CD4-positive, alpha-beta T cell treated with Interleukin-1 beta for 1 hour (primary cell): ENCODE measurements at places on chromosomes 5 and 9.

DNA sequence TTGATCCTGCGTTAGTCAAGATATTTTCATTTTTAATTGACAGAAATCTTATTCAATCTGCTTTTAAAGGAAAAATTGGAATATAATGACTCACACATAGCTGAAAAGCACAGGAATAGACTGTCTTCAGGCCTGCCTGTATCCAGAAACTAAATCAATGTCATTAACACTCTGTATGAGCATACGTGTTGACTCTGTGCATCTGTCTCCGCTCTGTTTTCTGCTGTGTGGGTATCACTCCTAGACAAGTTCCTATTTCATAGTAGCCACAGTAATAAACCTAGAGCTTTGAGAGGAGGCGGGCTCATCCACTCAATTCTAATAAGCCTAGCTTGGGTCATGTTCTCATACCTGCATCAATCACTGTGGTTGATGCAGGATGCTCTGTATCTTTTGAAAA, 267.6 kb downstream of the KCTD16 start:
- DNase-seq: no peak

DNA sequence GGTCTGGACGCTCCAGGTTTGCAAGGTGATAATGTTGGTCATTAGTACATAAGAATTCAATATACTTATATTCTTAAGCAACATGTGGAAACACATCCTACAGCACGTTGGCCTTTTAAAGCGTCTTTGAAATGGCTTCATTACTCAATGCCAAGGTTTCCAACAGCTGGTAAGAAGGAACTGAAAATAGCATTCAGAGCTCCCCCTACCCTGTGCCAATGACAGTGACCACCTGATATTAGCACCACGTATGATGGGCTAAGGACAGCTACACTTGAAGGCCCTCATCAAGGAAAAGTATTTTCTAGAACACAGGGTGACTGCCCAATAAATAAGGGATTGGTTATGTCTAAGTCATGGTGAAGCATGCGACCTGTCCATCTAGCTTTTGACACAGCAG, 9.9 kb downstream of the ZNF622 start:
- no peak for DNase-seq

DNA sequence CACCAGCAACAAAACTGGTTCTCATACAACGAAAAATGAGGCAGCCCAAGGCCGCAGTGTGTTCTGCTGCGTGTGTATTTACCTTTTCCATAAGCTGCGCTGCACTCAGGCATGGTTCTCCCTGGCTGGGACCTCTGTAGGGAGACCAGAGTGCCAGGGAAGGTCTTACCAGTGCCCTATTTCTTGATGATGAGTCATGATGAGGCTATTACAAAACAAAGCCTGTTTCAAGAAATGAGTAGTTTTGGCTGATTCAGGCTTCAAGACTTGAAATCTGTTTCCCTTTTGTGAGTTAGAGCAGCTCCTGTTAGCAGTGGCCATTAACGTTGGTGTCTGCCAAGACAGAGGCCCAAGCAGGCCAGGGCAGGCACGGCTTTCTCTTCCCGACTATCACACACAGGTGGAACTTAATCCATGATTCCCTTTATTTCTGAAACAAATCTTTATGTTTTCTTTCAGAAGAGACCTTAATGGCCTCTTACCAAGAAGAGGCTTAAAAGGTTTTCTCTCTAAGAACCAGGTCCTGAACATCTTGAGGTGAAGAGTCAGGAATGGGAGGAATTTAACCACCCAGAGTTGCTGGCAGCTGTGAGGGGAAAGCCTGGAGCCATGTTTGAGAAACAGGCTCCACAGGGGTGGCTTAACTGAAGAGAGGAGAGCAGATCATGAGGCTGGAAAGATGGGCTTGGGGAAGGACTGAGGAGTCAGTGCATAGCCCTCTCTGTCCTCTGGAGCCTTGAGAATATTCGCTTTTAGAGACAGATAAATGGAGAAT, 41.4 kb upstream of the TIFAB start:
- no peak for DNase-seq

GRCh38 chr5:148831590-148832565, 5.5 kb downstream of the ADRB2 start:
- DNase-seq: no peak

DNA sequence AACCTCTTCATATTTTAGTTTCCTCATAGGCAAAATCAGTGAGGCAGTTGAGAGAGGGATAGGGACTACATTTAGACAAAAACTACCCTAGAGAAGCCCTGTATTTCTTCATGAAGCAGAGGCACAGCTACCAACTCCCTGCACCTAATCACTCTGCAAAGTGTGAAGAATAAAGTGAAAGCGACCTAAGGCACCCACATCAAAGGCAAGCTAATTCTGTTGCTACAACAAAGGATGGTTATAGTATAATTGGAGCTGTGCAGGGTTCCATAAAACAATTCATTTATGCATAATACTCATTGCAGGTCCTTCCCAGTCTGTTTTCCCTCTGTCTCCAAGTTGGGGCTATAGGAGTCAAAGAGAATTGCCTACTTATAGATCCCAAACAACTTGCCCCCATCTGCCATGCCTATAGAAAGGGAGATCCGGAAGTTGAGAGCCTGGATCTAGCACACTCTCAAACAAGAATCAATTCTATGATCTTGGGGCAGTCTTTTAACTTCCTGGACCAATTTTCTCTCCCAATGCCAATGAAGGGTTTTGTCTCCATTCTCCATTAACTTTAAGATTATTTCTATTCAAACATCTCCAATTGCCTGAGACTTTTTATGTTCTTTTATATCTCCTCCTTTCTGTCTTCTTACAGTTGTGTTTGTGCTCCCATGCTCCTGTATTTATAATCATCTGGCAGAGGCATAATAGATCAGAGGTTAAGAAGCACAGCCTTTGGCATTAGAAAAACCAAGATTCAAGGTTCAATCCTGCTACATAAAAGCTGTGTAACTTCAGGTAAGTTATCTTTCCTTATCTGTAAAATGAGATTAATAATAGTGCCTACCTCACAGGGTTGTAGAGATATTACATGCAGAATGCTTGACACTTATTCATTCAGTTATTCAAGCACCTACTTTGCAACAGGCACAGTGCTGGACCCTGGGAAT, 56.0 kb upstream of the PTGER4 start:
- peak; percentile 49 for DNase-seq

GRCh38 chr9:113964495-113965170, 88.5 kb downstream of the ZNF618 start:
- no peak for DNase-seq

- DNase-seq: no peak
Measured at GRCh38 chr9:93057042-93057702, 1.3 kb upstream of the SUSD3 start.

GRCh38 chr9:36873247-36873875, 160.7 kb downstream of the PAX5 start:
- DNase-seq: peak; percentile 71

DNA sequence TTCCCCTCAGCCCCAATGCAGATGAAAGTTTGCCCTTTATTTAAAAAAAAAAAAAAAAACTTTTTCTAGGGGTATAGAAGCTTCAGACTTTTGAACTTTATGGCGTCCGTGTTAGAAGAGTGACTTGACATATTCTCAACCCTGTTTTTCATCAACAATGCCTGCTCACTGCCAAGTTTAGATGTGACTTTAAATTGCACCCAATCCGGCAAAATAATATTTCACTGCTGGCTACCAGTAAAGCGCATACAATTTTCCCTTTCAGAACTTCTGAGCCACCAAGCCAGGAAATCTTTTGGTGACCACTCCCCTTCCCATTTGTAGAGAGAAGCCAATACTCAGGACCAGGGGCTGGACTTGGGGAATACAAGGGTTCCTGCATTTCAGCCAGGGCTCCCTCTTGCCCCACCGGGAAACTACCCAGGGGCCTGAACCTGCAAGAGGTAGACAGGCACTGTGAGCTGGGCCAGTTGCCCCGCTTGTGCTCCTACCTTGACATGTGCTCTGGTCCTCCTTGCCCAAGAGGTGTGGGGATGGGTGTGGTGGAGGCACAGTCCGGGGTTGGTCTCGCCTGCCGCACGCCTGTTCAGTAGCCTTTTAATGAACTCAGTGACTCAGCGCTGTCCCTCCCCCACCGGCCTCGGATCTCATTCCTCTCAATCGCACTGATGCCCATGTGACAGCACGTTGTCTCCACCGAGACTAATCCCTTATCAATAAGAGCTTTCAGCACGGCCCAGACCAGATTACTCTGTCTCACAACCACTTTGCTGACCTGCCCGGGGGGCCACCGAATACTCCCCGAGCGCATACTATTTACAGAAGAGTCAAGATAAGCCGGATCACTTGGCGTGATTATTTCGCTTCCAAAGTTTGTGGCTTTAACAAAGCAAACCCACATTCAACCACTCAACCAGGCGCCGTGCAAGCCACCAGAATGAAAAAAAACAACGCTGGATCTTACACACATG, 226.4 kb downstream of the DCP2 start:
- no peak for DNase-seq

DNA sequence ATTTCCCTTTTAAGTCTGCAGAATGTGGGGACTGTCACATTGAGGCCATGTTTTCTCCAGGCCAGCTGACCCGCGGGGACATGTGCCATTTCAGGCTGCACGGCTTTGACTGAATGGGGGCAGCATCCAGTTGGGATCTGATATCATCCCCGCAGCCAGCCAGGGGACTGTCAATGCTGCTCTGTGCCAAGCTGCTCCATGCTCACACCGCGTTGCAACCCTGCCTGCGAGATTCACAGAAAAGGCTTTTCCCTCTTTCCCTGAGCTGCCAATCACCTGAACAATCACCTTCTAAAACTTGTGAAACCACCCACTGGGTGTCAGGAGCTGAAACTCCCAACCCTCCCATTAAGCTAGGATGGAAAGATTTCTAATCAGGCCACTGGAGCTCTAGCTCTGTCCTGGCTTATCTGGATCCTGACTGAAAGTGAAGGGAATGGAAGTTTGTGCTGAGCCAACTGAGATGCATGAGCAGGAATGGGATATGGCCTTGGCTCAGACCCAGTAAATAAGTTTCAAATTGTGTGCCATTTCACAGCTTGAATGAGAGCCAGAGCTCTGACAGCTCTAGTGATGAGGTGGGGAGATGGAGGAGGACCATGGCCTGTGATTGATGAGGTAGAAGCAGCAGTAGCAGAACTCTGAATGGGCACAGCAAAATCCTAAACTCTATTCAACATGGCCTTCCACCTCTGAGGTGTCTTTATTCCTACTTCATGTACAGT, 34.5 kb upstream of the ZNF366 start:
- no peak for DNase-seq

DNA sequence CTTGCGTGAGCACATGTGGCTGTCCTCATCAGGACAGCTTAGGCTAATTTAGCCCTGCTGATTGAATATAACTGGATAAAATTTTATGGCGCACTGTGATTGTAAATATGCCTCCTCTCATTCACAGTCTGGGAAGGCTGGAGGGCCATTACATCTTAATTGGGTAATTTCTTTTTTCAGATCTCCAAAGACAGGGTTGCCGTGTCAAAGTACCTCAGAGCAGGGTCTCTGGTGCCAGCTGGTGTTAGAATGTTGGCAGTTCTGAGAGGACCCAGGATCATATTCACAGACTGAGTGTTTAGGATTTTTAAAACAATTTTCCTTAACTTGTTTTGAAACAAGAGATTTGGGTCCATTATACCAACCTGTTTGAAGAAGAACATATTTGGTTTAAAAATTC, 455.7 kb upstream of the TLE4 start:
- DNase-seq: no peak

GRCh38 chr5:71945436-71945835, 161.8 kb upstream of the MAP1B start:
- no peak for DNase-seq

GRCh38 chr5:1737790-1738405, 61.7 kb downstream of the MRPL36 start:
- DNase-seq: peak; percentile 57
